ENCODE measurements at places on chromosomes 2 and 18. TPM values are rescaled to one million over a fixed set of nuclear protein-coding genes. Genes with fewer than 3 reads are reported as not detected.

The LHCGR gene
- not detected for total RNA-seq

The GALNT14 gene
- 0.14 TPM for total RNA-seq

The TMEM247 gene
- total RNA-seq = 0.43 TPM

The CGREF1 gene
- not detected for total RNA-seq

The SPHKAP gene
- total RNA-seq = under 0.01 TPM

The ZEB2 gene
- 50.1 TPM for total RNA-seq

The OTOS gene
- not detected for total RNA-seq

The GATA6 gene
- 7.7 TPM for total RNA-seq

The IL18RAP gene
- total RNA-seq = not detected

The GYPC gene
- total RNA-seq = 80.3 TPM

The QPCT gene
- 11.2 TPM for total RNA-seq

The SERPINB5 gene
- 0.14 TPM for total RNA-seq
